ENCODE measurements at places on chromosomes 12 and 14.

GRCh38 chr14:58992935-58993334 is 195.5 kb upstream of the DAAM1 start:
- no peak for DNase-seq

DNA sequence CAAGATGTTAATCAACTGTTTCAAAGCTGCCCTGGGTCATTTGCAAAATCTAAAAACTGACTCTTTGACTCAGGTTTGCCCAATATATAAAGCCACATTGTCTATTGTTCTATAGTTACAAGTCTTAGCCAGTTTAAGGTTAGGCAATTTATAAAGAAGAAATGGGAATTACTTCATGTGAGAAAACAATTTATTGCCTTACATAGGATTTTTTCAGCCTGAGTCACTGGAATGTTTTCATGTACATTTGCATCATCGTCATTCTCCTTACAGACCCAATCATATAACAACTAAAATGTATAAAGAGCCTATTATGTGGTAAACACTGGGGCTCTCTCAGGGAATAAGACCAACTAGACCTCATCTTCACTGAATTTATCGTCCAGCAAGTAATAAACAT is 100.3 kb upstream of the PLEKHG7 start:
- no peak for DNase-seq

- no peak for DNase-seq
Measured at GRCh38 chr12:124301084-124301654, 6.3 kb downstream of the RFLNA start.

GRCh38 chr14:22657861-22658260 is 13.7 kb upstream of the OR6J1 start:
- DNase-seq = no peak

DNA sequence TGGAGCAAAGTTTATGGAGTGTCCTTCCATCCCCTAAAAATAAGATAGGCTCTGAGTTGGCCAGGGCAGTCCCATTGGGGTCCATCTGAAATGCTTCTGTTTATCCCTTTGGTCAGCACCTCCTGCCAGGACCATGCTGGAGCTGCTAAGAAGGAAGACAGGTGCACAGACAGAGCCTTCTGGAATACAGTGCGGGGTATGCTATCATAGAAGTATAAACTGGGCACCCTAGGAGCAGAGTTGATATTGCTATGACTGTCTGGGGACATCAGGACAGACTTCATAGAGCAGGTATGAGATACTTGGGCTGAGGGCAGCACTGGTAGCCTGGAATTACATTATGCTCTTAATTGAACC is 170.4 kb upstream of the HIF1A start:
- DNase-seq = no peak

DNA sequence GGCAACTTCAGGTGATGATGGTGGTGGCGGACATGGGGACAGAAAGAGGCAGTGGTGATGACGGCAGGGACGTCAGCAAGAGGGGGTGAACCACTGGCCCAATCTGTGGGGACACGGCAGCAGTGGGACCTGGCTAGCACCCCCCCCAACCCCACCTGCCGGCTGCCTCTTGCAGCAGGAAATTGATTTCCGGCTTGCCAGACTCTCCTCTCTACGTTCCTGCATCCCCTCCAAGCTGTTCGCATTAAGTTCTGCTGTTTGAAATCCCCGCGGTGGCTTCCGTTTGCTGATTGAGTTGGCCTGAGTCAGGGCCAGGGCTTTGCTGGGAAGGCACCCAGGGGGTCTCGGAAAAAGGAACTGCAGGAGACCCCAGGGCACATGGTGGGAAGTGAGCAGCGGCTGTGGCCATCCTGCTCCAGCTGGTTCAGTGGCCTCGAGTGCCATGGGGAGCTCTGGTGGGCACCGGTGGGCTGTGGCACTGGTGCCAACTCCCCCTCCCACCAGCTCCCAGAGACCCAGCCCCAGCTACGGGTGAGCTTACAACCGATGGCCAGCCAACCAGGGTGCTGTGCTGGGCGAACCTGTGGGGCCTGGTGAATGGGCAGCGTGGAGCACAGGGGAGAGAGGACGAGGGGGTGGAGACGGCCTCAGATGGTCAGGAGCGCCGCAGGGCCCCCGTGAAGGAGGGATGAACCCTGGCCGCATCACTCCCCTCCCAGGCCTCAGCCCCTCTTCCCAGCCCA is 14.6 kb upstream of the NUDT14 start:
- DNase-seq = no peak

DNA sequence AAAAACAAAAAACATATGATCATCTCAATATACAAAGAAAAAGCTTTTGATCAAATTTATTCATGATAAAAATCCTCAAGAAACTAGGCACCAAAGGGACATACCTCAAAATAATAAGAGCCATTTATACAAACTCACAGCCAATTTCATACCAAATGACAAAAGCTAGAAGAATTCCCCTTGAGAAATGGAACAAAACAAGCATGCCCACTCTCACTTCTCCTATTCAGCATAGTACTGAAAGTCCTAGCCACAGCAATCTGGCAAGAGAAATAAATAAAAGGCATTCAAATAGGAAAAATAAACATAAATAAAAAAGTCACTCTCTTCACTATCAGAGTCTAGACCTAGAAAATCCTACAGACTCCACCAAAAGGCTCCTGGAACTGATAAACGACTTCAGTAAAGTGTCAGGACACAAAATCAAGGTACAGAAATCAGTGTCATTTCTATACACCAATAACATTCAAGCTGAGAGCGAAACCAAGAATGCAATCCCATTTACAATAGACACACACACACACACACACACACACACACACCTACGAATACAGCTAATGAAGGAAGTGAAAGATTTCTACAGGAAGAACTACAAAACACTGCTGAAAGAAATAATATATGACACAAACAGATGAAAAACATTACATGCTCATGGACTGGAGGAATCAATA is 1486.2 kb upstream of the SEL1L start:
- DNase-seq = no peak

GRCh38 chr14:106586098-106586704 is 1059.8 kb downstream of the TMEM121 start:
- peak; percentile 78 for DNase-seq

- DNase-seq = no peak
Measured at GRCh38 chr14:90676912-90677311, 139.3 kb downstream of the TTC7B start.

DNA sequence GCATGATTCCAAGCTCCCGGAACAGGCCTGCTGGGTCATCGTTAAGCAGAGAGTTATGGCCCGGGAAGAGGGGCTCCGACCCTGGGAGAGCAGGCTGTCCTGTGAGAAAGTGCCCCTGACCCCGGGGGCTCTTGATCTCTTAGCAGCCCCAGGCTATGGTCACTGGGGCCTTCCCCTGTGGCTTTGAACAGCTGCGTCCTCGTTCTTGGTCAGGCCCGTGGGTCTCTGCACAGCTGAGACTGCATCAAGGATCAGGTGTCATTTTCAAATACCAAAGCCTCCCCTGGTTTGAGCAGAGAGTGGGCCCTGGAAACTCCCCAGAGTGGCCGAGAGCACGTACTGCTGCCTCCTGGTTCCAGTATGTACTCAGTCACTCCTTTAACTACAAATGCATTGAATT is 114.8 kb downstream of the ESRRB start:
- DNase-seq = no peak

DNA sequence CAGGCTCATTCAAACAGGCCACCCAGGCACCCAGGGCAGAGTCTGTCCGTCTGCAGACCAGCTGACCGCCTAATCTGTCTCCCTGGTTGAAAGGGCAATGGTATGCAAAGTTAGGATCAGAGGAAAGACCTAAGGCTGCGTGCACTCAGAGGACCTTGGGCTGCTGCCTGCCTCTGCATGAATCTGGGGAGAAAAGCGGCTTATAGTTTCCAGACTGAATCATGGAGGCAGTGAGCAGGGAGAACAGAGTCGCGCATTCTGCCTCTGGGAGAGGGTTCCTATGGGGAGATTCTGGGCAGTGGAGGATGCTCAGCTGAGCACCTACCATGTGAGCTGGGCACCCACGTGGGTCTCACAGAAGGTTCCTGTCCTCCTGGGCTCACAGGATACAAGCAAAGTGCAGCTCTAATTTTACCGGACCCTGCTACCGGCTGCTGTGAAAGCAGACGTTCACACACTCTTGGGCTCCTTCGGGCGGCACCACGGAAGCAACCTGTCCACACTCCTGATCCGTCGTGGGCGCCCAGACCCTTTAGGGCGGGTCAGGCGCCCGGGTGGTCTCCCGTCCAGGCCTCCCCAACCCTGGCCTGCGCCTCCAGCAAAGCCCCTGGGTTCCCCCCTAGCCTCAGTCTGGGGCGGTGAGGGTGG is 772 bp downstream of the SCARB1 start:
- peak; percentile 37 for DNase-seq

DNA sequence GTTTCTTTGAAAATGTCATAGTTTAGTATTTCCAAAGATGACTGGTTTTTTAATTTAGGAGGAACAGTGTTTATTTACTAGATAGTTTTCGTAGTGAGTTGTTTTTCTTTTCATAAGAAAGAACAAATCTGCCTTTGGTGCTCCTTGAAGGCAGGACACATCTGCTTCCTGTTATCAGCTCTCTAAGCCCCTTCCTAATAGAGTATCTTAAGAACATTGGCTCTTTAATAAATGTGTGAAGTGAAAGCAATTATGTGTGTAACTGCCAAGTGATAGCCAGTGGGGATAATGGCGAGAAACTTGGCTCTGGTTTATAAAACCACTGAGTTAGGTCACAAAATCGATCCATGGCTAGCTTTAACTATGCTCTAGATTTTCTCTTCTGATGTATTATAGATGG is 23.5 kb upstream of the PPFIBP1 start:
- no peak for DNase-seq

DNA sequence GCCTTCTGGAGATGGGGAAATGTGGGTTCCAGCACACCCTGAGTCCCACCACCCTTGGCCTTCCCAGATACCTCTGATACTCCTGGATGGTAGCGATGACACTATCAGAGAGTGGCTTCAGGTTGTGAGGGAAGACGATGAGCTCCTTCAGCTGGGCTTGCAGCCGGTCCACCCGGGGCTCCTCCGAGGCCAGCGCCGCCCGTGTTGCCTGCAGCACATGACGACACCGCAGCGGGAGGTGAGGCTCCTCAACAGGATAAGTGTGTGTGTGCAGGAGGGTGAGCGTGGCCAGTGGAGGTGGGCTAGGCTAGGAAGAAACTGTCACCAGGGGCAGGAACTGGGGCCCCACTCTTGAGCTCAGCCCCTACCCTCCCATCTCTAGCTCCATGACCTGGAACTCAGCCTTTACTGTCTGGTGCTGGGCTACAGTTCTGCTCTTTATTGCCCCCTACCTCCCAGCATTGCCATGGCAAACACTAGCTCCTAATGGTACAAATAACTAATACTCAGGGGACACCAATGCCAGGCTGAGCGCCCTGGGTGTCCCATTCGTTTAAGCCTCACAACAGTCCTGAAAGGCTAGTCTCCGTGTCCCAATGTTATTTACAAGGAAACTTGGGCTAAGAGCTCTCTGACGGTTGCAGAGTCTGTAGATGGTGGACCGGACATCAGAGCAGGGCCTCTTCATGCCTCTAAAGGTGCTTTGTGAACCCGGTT is 64.1 kb downstream of the SYNE3 start:
- DNase-seq = no peak

DNA sequence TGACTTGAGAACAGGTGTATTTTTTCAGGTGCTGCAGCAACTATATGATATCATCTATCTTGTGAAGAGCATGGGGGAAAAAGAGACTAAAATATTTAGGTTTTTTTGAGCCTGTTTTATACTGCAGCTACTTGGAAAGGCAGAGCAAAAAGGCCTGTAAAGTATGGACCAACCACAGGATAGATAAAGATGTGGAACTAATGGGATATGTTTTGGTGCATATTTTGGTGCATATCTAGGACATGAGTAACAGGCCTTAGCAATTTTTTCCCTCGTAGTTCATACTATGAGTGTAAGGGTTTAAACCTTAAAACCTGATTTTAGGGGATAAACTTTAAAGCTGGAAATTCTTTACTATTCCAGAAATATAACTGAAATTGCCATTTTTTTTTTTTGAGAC is 6.0 kb upstream of the GTSF1 start:
- DNase-seq = no peak

DNA sequence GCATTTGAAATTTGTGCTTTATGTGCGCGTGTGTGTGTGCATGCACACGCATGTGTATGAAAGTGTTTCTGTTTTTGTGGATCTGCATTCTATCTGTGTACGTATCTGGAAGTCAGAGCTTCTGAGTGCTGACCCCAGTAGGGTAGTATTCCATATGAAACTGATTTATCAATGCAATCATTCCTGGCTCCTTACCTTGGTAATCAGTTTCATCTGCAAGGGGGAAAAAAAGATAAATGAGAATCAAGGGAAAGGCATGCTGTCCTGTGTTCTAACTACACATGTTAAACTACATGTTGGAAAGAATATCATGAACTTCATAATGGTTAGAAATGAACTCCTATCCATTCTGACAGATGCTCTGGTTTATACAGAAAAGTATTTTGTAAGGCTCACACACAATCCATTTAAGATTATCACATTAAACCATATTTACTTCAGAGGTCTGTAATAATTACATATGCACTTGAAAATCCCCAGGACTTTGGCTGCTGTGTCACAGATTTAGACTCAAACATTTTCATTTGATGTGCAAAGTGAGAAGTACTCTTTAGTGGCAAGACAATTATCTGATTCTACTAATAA is 276.1 kb upstream of the LMO3 start:
- DNase-seq = no peak

DNA sequence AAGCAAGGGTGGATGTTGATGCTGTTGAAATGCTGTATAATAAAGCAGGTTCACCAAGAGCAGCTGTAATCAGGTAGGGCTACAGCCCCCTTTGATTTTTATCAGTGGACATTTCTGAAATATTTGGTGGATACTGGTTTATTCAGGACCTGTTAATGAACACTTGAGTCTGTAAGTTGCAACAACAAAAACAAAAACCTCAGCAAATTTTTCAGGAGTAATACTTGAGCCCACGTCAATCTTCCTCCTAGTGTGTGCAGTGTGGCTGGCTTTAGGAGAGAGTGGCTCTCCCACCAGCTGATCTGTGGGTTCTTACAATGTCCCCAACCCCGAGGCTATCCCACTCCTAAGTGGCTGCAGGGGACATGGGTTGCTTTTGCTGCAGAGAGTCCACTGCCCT is 347.8 kb downstream of the GLT1D1 start:
- DNase-seq = no peak

- no peak for DNase-seq
Measured at GRCh38 chr14:34233619-34234018, 228.4 kb downstream of the SPTSSA start.

GRCh38 chr12:117900561-117900960 is 68.2 kb downstream of the KSR2 start:
- DNase-seq = no peak

GRCh38 chr14:53127151-53127550 is 26.0 kb downstream of the DDHD1 start:
- no peak for DNase-seq
